ENCODE measurements at places on chromosomes 6 and 20.

DNA sequence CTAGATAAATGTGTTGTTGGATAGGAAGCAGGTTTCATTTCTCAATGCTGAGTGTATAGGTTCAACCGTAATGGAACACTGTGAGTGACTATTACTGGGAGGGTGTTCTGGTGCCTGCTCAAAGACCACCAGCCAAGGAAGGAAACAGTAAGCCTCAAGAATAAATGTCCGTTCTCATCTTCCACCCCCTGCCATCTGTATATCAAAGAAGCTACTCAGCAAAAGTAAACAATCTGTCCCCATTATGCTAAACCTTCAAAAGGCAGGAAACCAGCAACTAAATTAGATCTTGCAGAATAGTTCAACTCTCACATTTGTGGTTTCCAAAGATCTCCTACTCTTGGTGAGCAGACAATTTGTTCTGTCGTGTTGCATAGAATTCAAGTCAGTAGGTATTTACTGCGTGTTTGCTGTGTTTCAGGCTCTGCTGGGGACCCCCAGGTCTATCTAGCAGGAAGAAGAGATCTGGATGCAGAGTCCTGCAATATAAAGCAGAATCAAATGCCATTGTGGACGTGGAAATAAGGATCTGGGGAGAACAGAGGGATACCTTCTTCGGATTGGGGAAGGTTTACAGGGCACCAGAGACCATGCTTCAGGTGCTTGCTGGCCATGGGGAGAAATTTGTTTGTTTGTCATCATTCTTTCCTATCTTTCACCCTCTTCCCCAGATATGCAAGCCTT, 87.3 kb downstream of the SCML4 start:
- DNase-seq, result no peak

DNA sequence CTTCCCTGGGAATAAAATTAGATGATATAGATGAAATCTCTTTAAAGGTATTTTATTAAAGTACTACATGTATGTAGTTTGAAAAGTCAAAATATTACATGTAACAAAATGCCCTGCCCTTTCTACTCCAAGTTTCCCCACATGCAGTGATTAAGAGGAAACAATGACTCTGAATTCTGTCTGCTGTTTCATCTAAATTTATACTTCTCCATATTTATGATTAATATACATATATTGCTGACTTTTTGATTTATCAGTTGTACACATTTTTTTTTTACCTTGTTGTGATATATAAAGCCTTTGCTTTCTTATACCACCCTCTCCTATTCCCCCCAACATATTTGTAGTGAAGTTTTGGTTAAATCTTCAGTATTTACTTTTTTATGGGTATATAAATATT, 127.9 kb downstream of the ZFAND3 start:
- DNase-seq, result no peak

- no peak for DNase-seq
Observed at GRCh38 chr20:48648482-48649051, 179.2 kb downstream of the PREX1 start.

- DNase-seq, result no peak
Observed at GRCh38 chr6:63940056-63940455, 304.5 kb downstream of the PHF3 start.

DNA sequence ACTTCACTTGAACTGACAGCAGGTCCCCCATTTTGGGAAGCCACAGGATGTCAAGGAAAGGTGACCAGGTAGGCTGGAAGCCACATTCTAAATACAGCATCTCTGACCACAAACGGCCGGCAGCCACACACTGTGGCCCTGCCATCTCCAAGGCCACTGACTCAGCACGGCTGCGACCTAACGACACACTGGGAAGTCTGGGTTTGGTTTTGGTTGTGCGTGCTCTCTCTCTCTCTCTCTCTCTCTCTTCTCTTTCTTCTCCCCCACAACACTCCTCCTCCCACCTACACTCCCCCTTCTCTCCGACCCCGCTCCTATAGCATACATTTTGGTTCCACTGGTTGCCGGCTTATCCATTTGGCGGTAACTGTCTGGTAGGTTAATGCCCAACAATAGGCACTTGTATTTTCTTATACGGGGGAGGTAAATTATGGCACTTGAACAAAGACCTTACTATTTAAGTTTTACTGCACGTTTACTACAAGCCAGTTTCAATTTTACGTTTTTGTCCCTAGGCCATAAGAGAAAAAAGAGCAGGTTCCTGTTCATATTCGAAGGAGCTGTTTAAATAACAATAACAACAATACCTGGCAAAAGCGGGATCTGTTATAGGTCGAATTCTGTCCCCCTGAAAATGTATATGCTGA, 103.6 kb downstream of the GMDS start:
- no peak for DNase-seq

DNA sequence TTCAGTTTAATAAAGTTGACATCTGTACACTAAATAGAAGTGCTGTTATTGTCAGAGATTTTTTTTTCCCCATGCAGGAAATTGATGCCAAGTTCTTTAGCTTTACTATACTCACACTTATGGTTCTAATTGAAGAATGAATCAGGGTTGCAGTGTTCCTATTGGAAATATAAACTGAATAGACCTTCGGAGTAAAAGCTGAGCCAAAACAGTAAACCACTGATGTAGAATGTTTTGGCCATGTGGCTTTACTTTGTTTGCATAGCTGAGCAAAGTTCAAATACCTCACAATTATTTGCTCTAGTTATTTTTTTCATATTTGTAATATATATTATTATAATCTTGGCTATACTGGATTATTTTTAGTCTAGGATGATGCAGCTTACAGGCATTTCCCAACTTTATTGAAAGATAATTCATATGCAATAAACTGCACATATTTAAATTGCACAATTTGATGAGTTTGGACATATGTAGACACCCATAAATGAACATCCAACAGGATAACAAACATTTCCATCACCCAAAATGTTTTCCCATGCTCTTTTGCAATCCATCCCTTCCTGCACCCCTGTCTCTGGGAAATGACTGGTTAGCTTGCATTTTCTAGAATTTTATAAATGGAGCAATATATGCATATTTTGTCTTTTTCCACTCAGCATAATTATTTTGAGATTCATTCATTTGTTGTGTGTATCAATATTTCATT, 105.8 kb upstream of the NOX3 start:
- no peak for DNase-seq

DNA sequence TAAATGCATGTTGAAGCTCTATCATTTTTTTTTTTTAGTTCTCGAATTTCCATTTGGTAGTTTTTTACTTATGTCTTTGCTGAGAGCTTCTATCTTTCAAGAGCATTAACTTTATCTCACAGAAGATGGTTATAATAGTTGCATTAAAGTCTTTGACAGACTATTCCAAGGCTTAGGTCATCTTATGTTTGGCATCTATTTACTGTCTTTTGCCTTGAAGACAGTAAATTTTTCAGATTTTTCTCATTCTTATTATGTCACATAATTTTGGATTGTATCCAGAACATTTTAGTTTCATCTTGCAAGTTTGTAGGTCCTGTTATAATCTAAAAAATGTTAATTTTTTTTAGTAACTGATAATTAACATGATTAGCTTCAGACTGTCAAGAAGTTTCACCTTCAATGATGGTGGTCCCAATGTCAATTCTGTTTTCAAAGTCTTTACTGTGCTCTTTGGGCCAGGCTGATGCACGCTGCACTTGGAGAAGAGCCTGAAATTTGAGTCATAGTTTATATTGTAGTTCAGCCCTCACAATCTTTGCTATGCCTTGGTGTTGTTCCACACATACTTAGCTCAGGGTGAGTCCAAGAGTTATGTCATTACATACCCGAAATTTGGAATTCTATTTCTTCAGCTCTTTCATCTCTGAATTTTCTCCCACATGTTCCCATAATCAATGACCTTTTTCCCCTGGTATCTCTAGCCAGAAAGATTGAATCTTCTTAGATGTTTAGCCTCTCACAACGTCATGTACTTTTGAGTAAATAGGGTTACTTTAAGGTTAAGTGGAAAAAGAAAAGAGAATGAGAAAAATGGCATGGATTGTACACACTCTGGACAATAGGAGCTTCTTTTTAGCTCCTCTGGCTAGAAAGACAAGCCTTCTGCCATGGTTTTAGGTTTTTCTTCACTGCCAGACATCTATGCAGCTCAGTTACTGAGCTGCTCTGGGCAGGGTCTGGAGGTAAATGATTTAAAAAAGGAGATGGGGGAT, 110.3 kb upstream of the BTBD3 start:
- DNase-seq, result no peak

- no peak for DNase-seq
Observed at GRCh38 chr6:130681028-130681427, 146.2 kb upstream of the SMLR1 start.

- DNase-seq, result no peak
Observed at GRCh38 chr6:117795234-117795633, 111.8 kb upstream of the SLC35F1 start.

GRCh38 chr20:25044261-25044560, 13.7 kb downstream of the ACSS1 start:
- no peak for DNase-seq

DNA sequence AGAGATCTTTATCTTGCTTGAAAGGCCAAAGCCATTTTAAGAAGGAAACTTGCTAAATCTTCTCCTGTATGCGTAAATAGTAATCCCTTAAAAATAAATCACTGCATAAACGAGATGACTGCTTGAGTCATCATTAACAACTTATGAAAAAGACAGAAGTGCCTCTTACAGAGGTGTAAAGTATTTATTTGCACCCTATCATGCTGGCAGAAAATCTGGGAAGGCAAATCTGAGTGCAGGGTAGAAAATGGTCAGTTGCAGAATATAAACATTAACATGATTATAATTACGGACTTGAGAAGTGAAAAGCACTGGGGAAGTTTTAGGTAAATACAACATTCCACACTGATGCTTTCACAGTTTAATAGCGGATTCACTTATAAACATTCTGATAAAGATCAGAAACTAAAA, 67.5 kb upstream of the FBXO30 start:
- no peak for DNase-seq

DNA sequence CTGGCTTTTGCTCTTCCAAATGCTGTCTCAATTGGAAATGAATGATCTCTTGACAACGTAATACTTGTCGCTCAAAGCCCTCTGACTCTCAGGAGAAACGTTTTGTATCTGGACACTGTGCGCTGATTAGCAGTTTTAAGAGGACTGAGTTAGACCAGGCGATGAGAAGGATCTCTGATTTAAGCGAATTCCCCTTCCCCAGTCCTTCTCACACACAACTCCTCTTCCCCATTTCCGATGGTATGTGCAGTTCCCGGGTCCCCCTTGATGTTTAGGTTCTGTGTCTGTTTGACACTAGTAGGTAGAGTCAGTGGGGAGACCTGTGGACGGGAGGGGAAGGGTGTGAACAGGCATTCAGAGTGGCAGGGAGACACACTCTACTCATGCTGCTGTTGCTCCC, 2.5 kb downstream of the ZDHHC14 start:
- no peak for DNase-seq

DNA sequence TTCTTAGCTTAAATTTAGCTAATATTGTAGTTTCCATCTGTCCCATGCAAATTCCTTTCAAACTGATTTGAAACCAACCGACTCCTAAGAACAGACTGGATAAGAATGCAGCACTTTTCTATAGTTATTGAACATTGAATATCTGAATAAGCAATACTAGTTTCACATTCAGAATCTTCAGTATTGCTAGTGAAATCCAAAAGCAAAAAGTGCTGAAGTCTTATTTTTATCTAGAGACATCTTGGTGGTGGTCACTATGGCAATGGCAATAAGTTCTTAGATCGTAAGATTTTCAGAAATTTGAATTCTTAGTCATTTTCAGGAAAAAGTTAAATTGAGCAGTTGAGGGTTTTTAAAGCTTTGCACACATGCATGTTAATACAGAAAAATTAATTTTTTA, 2.7 kb downstream of the TFB1M start:
- no peak for DNase-seq

DNA sequence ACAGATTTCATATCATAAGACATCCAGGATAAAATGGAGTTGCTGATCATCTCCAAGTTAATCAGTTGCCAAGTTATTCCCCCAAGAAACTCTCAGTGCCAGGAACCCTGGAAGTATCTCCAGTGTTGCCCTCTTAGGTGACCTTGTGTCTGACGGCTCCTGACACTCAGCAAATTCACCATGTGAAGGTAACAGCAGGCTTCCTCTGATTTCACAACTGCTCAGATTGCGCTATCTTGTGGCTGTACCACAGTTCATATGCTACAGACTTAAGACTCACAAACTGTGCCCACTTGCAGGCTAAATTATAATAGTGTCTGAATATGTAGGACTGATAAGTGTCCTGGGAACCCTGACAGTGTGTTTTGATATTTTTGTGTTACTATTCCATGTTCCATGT, 186.6 kb upstream of the OPRM1 start:
- no peak for DNase-seq

GRCh38 chr6:167214206-167214605, 56.4 kb upstream of the GPR31 start:
- DNase-seq, result no peak

GRCh38 chr20:1505361-1505760, 14.1 kb upstream of the SIRPB2 start:
- no peak for DNase-seq

DNA sequence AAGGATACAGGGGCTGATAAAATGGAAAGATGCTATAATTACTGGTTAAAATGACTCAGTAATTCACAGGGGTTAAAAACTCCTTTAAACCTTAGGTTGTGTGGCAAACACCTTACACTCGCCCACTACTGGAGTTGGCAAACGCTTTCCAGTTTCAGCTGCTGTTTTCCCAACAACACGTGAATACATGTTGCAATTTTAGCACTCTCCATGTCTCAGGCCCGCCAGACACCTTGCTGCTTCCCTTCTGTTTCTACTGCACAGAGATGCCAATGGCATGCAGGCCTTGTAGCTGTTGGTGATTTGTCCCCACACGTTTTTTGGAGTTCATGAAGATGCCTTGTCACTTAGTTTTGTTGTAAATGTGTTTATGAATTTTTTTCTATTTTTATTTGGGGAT, 5.3 kb upstream of the TTPAL start:
- no peak for DNase-seq

DNA sequence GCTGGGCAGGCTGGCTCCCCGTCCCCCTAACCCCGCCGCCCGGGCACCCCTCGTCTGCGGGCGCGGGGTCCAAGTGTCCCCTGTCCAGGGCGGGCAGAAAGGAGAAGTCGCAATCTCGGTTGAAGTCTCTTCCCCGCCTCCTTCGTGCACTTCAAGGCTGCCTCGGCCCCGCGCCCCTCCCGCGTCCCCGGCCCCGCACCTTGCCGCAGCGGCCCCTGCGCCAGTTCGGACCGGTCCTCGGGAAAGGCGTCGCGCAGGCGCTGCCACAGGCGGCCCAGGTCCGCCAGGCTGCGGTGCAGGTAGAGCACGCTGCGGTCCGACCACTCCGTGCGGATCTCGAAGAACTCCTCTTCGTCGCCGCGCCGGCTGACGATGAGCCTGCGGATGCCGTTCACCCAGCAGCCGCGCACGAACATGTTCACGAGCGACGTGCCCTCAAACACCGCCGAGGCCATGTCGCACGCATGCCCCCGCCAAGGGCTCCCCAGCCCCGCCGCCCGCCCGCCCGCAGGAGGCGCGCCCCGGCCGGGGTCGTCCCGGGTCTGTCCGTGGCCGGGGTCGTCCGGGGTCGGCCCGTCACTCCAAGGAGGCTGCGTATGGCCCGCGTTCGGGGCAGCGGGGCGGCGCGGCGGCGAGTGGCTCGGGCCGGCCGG, at the start of gene PXDC1:
PXDC1 (minus strand) TSS at position 637 of the 653 bp plus-strand sequence; CDS start at position 455, 182 bp downstream.
- DNase-seq, result no peak

- no peak for DNase-seq
Observed at GRCh38 chr20:60056407-60057122, 98.3 kb downstream of the CDH26 start.
